ENCODE measurements at places on chromosomes 5 and 9. TPM values are rescaled to one million over a fixed set of nuclear protein-coding genes. Genes with fewer than 3 reads are reported as not detected.

DNA sequence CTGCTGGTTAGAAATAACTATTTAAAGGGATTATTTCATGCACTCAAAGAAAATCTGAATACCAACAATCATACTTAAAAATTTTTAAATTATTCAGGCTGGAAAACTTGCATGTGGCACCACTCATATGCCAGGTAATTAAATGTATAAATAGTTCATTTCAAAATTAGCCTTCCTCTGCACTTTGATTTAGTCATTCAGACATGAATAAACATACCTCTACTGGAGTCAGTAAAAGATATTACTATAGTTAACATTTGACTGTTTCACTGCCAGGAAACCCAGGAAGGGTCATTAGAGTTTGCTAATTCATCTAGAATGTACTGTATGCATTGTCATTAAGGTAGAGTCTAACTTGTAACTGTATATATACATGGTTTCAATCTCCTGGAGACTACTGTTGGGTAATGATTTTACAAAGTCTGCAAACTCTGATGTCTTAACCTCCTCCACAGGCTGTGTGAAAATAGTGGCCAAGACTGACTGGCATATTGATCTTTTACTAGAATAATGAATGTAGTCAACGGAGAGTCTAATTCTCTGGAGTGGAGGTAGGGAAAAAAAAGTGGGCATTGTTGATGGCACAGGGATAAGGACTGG is 43.7 kb downstream of the TEX10 start:
- no peak overlapping the region for H3K4me3 ChIP-seq
- H3K36me3 ChIP-seq: no peaks in the 10 kb centered on the region
- H3K27me3 ChIP-seq: no peaks in the 10 kb centered on the region
- H3K27ac ChIP-seq: no peak overlapping the region

- H3K36me3 ChIP-seq: no peaks in the 10 kb centered on the region
- DNase-seq: peak; percentile 37
- no peaks in the 10 kb centered on the region for H3K27me3 ChIP-seq
- H3K4me3 ChIP-seq: no peak overlapping the region
- peaks cover 85% of the 10 kb centered on the region for H3K4me1 ChIP-seq
Observed at GRCh38 chr5:132414634-132415378, 45.3 kb downstream of the SLC22A5 start.

DNA sequence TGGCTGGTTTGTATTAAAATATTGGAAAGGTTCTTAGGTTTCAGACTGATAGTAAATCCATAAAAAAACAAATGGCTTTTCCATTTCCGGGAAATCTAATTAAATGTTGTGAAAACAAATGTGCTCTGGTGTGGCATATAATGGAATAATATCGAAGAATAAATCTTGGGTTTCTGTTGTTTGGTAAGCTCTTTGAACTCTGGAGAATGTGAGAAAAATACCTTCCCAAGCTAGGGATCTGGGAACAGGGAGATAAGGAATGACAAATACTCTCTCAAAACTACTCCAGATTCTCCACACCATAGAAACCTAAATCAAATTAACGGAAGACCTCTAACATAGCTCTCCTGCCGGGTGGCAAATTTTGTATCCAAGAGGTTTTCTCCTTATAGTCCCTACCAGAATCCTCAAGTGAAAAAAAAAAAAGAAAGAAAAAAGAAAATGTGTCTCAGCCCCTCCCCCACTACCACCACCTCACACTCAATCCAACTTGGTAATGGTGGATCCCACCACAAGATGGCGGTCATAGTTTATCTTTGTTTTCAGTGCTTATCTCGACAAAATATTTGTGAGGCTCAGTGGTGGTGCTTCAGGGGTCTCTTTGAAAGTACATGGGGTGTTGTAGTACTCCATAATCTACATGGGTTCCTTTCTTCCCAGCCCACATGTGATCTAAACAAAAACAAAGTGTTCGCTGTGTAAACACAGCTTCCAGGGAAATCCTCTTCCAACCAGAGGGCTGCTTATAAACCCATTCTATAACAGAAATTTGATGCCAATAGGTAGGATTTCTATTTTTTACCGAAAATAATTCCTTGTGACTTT is 54.5 kb upstream of the FST start:
- H3K36me3 ChIP-seq: no peaks in the 10 kb centered on the region
- H3K27me3 ChIP-seq: no peaks in the 10 kb centered on the region
- DNase-seq: no peak
- no peaks in the 10 kb centered on the region for H3K4me1 ChIP-seq

GRCh38 chr5:111606194-111606593 is 93.9 kb upstream of the STARD4 start:
- H3K4me3 ChIP-seq: no peak overlapping the region
- H3K36me3 ChIP-seq: no peaks in the 10 kb centered on the region
- no peaks in the 10 kb centered on the region for H3K4me1 ChIP-seq
- H3K27me3 ChIP-seq: no peaks in the 10 kb centered on the region
- no peak overlapping the region for H3K27ac ChIP-seq

- H3K27ac ChIP-seq: no peak overlapping the region
- H3K27me3 ChIP-seq: no peaks in the 10 kb centered on the region
- no peak overlapping the region for H3K4me3 ChIP-seq
- DNase-seq: no peak
Observed at GRCh38 chr5:135569755-135570452, 8.9 kb downstream of the CXCL14 start.

Gene SPATA31C1
- not detected for polyA plus RNA-seq

Gene CHSY3
- polyA plus RNA-seq: not detected

Gene LPAR1
- polyA plus RNA-seq: 14.1 TPM
